ENCODE measurements at places on chromosomes 6 and 20.

DNA sequence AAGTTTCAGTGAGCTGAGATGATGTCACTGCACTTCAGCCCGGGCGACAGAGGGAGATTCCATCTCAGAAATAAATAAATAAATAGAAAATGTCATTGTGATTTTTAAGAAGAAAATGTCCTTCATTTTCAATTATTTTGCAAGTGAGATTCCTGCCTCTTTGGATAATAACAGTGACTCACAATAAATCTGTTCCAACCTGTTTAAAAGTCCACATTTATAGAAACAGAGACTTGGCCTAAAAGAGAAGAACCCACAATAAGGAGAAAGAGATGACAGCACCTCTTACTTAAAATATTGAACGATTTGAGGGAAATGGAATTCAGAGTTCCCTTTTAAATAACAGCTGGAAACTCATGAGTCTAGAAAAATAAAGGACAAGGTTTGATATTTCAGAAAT is 373.4 kb upstream of the NOX3 start:
- no peak overlapping the region for H3K4me3 ChIP-seq
- no peaks in the 10 kb centered on the region for H3K36me3 ChIP-seq
- H3K4me1 ChIP-seq, result no peaks in the 10 kb centered on the region
- no peak overlapping the region for H3K27ac ChIP-seq

- H3K4me3 ChIP-seq, result no peak overlapping the region
- H3K4me1 ChIP-seq, result peaks cover 4% of the 10 kb centered on the region
- no peaks in the 10 kb centered on the region for H3K27me3 ChIP-seq
- H3K36me3 ChIP-seq, result no peaks in the 10 kb centered on the region
Measured at GRCh38 chr6:6725468-6726209, 137.1 kb downstream of the LY86 start.

- H3K4me1 ChIP-seq, result no peaks in the 10 kb centered on the region
- H3K27me3 ChIP-seq, result no peaks in the 10 kb centered on the region
- no peak overlapping the region for H3K4me3 ChIP-seq
- H3K27ac ChIP-seq, result no peak overlapping the region
- no peak for DNase-seq
- no peaks in the 10 kb centered on the region for H3K36me3 ChIP-seq
Measured at GRCh38 chr6:10516953-10517352, 4.2 kb upstream of the GCNT2 start.

GRCh38 chr20:63955281-63955826 is 862 bp downstream of the UCKL1 start:
- peak overlapping the region; percentile 77 for H3K27ac ChIP-seq
- H3K4me3 ChIP-seq, result peak overlapping the region; percentile 73
- peaks cover 12% of the 10 kb centered on the region for H3K36me3 ChIP-seq
- DNase-seq, result peak; percentile 33

GRCh38 chr20:272718-273117 is 15.2 kb downstream of the DEFB132 start:
- no peak overlapping the region for H3K4me3 ChIP-seq
- no peaks in the 10 kb centered on the region for H3K27me3 ChIP-seq
- no peak overlapping the region for H3K27ac ChIP-seq

DNA sequence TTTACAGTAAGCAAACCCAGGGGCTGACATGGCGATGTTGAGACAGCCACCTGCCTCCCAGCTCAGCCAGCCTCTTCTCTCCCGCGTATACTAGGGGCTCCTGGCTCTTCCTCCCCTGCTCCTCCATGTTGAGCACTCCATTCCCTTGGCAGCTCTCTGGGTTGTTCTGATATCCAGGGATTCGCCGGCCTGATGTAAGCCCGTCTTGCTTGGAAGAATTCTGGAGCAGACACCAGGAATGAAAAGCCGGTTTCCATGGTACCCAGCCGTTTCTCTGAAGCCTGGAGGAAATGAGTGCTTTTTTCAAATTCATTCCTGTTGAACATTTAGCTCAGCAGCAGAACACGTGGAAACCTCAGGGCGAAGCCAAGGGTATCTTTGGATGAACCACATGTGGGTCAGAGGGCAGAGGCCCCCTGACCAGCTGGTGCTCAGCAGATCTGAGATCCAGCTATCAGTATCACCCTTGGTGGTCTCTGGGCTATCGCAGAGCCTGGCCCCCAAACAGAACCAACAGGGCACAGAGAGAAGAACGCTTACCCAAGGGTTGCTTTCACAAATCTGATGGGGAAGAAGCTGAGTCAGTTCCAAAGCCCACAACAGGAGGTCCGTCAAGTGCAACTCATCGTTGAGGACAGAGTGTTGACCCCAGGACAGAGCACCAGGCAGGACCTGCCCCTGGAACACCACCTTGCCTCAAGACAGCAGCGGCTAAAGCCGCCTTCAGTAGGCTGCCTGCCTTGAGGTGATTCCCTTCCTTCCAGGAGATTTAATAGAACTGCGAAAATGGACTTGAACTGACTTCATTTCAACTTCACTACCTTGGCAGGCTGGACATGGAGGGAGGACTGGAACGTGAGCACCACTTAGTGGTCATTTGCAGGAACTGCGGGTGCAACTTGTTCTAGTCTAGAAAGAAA is 96.1 kb upstream of the RIN2 start:
- peaks cover 10% of the 10 kb centered on the region for H3K27me3 ChIP-seq
- DNase-seq, result peak; percentile 81
- no peak overlapping the region for H3K27ac ChIP-seq
- H3K4me3 ChIP-seq, result no peak overlapping the region
- no peaks in the 10 kb centered on the region for H3K4me1 ChIP-seq

DNA sequence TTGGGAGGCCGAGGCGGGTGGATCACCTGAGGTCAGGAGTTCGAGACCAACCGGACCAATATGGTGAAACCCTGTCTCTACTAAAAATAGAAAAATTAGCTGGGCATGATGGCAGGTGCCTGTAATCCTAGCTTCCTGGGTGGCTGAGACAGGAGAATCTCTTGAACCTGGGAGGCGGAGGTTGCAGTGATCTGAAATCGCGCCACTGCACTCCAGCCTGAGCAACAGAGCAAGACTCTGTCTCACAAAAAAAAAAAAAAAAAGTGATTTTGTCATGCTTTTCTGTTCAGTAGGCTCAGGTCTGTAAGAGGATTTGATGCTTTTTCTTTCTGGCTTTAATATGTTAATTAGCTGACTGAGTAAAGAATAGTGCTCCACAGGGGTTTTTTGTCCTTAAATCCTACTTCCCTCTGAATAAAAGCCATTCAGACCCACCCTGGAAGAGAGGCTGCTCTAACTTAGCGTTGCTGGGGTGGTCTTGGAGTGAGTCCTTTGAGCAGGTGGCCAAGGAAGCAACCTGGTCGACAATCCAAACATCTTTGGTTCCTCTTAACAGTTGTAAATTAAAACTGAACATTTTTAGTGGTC is 19.0 kb downstream of the MCM8 start:
- no peaks in the 10 kb centered on the region for H3K27me3 ChIP-seq
- H3K4me3 ChIP-seq, result no peak overlapping the region
- no peak for DNase-seq
- no peak overlapping the region for H3K27ac ChIP-seq
- no peaks in the 10 kb centered on the region for H3K4me1 ChIP-seq

GRCh38 chr6:68994521-68994920 is 359.4 kb downstream of the ADGRB3 start:
- no peak overlapping the region for H3K4me3 ChIP-seq
- no peaks in the 10 kb centered on the region for H3K36me3 ChIP-seq
- H3K27ac ChIP-seq, result no peak overlapping the region
- H3K27me3 ChIP-seq, result no peaks in the 10 kb centered on the region

DNA sequence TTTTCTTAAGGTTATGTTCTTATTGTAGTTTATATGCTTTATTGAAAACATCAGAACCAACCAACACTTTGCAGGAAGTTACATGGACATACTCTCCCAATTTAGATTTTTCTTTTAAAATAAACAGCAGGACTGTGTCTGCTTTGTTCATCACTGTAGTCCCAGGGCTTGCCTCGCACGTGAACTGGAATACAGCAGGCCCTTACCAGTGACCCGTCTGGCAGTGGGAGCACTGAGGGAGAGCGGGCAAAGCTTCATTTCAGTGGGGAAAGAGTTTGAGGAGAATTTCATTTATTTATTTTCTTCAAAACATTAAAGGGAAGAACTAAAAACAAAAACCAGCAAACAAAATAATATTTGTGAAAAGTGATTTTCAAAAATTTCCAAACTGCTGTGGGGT is 230.8 kb downstream of the PAX1 start:
- no peaks in the 10 kb centered on the region for H3K36me3 ChIP-seq
- H3K4me3 ChIP-seq, result no peak overlapping the region
- H3K27ac ChIP-seq, result no peak overlapping the region
- no peaks in the 10 kb centered on the region for H3K27me3 ChIP-seq
- no peak for DNase-seq

GRCh38 chr6:148492654-148493290 is 150.1 kb downstream of the SASH1 start:
- no peak overlapping the region for H3K27ac ChIP-seq
- no peak for DNase-seq
- H3K4me3 ChIP-seq, result no peak overlapping the region
- H3K27me3 ChIP-seq, result no peaks in the 10 kb centered on the region

GRCh38 chr6:40819182-40819834 is 219.7 kb downstream of the UNC5CL start:
- H3K4me1 ChIP-seq, result no peaks in the 10 kb centered on the region
- H3K27me3 ChIP-seq, result no peaks in the 10 kb centered on the region
- no peak for DNase-seq
- H3K36me3 ChIP-seq, result no peaks in the 10 kb centered on the region
- no peak overlapping the region for H3K4me3 ChIP-seq

- H3K4me3 ChIP-seq, result no peak overlapping the region
- H3K4me1 ChIP-seq, result no peaks in the 10 kb centered on the region
- no peaks in the 10 kb centered on the region for H3K36me3 ChIP-seq
Measured at GRCh38 chr6:44567406-44567805, 179.9 kb downstream of the CDC5L start.

DNA sequence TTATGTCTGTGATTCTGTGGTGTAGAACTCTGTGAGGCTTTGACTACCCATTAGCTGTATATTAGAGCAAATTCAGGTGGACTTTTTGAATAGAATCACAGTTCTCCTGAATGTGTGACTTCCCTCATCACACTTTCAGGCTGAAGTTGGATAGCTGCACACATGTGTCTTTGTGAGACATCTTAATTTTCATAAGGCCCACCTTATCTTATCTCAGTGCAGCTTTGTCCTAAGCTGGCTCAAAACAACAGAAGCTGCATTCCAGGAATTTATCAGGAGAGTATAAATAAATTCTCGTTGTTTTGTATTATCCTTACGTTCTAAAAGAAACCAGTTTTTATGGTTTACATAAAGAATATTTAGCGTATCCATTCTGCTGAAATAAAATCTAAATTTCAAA is 26.2 kb upstream of the SLC35D3 start:
- no peak for DNase-seq
- H3K4me1 ChIP-seq, result no peaks in the 10 kb centered on the region
- no peaks in the 10 kb centered on the region for H3K27me3 ChIP-seq
- no peaks in the 10 kb centered on the region for H3K36me3 ChIP-seq
- no peak overlapping the region for H3K4me3 ChIP-seq

DNA sequence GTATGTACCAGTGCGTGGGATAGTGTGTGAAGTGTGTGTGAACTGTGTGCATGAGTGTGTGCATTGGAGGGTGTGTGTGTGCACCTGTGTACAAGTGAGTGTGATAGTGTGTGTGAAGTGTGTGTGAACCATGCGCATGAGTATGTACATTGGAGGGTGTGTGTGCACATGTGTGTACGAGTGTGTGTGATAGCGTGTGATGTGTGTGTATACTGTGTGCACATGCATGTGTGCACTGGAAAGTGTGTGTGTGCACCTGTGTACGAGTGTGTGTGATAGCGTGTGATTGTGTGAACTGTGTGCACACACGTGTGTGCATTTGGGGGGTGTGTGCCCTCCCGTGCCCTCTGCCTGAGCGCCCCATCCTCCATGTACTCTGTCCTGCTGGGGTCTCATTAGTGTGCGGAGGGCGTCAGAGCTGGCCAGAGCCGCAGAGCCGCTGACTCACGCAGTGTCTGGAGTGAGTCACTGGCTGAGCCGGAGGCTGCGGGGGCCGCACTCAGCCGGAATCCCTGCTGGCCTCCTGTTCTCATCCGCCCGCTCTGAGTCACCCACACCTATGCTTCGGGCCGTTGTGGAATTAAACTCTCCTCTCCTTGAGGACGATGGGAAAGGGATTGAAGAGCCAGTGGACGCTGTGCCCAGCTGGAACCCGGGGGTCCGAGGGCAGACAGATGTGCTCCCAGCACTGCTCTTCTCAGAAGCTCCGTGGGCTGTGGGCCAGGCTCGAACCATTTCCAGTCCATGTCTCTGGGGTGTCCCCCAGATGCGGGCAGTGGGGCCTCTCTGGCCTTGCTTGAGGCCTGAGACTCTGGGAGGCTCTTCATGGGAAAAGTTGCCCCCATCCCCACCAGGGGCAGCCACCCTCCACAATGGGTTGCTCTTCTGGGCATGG is 27.3 kb upstream of the STX16 start:
- no peak overlapping the region for H3K4me3 ChIP-seq
- H3K4me1 ChIP-seq, result peaks cover 9% of the 10 kb centered on the region
- no peaks in the 10 kb centered on the region for H3K36me3 ChIP-seq

All from fibroblast of lung (primary cell).